Stimulated activated CD8-positive, alpha-beta memory T cell treated with anti-CD3 and anti-CD28 coated beads, Interleukin-7, amount 100 ng/mL, for 48 hours (primary cell): ENCODE measurements at places on chromosomes 1 and 21.

DNA sequence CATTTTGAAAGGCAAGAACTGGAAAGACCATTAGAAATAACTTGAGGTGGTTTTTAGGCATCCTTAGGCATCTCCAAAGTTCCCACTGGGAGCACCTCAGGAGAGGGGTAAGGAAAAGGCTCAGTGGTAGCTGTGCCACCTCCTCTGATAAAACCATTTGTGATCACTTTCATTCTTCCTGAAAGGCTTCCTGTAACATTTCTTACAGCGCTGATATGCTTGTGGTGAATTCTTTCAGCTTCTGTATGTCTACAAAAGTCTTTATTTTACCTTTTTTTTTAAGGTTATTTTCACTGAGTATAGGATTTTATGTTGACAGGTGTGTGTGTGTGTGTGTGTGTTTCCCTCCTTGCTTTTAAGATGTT is 54.8 kb downstream of the VANGL2 start:
- DNase-seq: no peak

- DNase-seq: no peak
These were observed 138.6 kb upstream of the CAMK1G start for GRCh38 chr1:209444961-209445360.

- peak; percentile 81 for DNase-seq
These were observed 106.6 kb upstream of the HNRNPU start for GRCh38 chr1:244970744-244971551.

DNA sequence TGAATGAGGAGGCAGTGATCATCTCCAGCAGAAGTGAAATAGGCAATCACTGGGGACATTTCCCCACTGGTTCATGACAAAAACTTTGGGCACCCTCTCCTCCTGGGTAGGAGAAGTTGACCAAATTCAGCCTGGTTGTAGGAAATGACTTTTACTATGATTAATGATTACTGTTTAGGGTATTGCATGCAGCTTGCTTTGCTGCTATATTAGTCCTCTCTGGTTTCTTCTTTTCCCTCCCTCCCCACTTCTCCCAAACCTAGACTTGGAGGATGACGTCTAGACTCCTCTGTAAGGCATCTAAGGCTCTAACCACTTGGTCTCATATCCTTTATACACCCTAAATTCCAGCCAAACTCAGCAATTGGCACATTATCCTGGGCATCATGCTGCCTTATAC is 3.4 kb upstream of the RGS16 start:
- no peak for DNase-seq

DNA sequence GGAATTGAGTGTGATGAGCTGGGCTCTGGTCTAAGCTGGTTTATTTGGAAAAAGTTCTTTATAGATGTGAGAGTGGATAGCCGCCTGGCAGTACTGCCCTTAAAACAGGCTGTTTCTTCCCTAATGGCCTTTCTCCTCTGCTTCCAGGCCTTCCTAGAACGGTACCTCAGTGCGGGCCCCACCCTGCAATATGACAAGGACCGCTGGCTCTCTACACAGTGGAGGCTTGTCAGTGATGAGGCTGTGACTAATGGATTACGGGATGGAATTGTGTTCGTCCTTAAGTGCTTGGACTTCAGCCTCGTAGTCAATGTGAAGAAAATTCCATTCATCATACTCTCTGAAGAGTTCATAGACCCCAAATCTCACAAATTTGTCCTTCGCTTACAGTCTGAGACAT is 49.2 kb downstream of the VANGL1 start:
- no peak for DNase-seq

DNA sequence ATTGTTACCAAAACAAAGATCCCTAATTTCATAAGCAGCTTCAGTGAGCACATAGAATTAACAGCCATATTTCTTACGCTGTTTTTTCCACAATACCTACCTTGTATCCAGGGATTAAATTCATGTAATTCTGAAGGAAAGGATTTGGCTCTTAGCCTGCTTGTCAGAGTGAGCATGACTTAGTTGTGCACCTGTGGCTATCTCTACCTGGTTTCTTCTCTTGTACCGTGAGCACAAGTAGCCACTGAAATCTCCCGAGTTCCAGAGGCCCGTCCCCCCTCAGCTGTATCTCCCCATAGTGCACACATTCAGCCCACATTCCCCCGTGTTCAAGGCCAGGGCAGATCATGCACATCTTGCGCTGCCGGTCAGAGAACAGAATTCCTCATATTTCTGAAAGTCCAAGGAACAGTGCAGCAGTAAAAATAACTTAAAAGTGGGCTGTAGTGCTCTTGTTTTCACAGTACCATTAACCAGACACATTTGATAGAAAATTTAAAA is 2.3 kb downstream of the TENT5C start:
- DNase-seq: no peak

GRCh38 chr1:91701472-91701869 is 184.5 kb downstream of the TGFBR3 start:
- DNase-seq: no peak

DNA sequence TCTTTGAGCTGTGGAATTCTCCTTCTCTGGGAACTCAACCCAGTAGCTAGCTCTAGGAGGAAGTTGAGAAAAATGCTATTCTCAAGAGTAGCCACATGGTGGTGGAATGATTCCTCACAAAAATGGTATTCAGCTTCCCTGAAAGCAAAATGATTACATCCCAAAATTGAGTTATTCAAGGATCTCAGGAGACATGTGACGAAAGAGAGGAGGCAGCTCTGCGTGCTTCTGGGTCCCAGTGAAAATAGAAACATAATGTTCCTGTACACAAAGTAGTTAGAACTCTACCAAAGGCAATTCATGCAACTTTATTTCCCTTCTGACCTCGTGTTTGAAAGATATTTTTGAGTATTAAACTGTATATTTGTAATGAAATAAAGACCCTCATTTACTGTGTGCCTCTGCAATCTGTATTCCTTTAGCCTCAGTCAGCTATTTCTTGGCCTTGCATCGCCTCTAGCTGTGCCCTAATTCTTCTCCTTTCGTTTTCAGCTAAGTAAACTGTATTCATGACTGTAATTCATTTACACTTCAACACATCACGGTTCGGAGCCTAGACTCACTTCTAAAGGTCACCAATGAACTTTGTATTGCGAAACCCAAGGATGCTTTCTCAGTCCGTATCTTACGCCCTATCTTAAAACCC is 167.3 kb downstream of the FASLG start:
- no peak for DNase-seq

DNA sequence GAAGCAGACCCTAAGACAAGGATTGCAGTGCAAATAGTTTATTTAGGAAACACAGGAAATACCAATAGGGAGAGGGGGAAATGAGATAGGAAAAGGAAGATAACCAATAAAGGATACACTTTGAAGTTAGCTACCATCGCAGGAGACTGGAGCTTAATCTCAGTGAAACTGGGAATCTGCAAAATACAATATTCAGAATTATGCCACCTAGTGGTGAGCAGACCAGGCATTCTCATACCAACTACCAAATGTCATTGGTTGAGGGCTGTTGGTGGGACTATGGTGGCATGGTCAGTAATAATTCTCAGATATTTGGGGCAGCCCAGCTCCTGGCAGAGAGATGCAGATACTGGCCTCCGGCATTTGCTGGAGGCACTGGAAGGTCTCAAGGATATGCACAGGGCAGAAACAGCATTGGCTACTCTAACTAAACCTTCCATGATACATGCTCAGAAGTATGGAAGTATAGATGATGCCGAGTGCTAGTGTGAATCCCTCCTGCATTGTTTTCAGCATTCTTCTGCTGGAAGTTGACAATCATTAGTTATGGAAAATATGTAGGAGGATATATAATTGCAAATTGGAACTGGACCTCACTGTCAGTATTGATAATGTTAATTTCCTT is 11.8 kb upstream of the ZFP69B start:
- DNase-seq: no peak

DNA sequence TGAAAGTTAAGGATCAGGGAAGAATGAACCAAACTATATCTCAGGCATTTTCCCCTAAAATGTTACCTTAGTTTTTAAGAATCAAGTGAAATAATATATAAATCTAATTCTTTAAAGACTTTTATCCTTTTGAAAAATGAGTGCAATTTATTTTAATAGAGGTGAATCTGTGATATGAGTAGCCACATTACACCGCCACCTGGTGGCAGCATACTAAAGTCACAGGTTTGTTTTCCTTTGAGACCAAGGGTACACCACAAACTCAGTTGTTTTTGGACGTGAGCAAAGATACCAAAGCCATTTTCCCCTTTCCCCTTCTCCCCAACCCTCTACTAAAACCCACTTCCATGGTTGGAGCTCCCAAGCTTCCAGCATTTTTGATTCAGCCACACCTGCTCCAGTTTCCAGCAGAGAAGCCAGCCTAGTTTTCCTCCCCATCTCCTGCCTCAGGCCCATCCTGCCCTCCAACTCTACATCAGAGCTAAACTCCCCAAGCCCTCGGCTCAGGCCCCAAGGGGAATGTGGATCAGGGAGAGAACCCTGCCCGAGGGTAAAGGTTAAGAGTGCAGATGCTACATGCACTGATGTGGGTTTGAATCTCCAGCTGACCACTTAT is 22.9 kb upstream of the LDLRAP1 start:
- DNase-seq: peak; percentile 45

GRCh38 chr1:160577671-160578070 is 1.6 kb downstream of the CD84 start:
- DNase-seq: no peak

DNA sequence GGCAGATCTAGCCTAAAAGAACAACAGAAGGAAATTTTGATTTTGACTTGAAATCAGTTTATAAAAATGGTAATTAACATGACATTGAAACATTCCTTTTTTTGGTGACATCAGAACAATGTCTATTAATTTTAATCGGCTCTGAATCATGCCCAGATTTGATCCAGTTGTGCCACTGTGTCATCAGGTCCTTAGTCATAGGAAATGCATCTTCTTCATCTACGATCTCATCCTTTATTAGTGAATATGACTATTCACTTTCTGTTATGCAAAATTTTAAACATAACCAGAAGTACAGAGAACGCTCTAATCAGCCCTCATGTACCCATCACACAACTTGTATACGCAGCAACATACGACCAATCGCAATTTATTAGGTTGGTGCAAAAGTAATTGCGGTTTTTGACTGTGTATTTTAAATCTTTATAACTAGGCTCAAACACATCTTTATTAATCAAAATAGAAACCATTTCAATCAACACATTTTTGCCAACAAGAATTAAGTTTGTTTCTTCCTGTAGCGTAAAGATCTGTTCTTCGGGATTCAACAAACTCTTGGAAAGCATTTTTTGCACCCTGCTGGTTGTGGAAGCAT is 40.3 kb upstream of the TLR5 start:
- no peak for DNase-seq
